ENCODE measurements at places on chromosomes 5 and 9.
A peak's percentile ranks its signal among the peaks of the same experiment; 100 is the strongest.

GRCh38 chr9:129107651-129108050 is 2.9 kb downstream of the CRAT start:
- DNase-seq = no peak

GRCh38 chr5:157271740-157272271 is 5.9 kb downstream of the CYFIP2 start:
- no peak for DNase-seq

DNA sequence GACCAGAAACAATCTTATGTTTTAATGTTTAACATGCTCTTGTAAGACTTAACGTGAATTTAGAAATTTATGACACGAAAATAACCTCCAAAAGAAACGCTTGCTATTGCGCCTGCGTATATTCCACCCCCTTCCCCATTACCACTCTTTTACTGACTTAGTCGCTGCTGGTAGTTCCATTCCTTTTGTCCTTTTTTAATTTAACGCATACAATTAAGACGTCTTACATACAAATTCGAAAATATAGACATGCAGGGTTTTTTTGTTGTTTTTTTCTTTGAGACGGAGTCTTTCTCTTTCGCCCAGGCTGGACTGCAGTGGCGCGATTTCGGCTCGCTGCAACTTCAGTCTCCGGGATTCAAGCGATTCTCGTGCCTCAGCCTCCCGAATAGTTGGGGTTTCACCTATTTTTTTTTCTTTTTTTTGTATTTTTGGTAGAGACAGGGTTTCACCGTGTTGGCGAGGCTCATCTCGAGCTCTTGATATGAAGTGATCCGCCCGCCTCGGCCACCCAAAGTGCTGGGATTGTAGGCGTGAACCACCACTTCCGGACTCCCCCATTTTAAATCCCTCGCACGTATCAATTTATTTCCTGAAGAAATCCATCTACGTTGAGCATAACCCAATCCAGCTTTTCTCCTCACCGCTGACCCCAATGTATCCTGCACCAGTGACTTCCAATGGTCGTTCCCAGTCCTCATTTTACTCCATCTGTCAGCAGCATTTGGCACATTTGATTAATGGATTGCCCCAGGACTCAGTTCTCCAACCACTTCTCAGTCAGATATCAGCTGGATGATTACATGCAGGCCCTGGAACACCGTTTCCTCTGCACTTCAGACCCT is 684 bp upstream of the MED7 start:
- DNase-seq = no peak

DNA sequence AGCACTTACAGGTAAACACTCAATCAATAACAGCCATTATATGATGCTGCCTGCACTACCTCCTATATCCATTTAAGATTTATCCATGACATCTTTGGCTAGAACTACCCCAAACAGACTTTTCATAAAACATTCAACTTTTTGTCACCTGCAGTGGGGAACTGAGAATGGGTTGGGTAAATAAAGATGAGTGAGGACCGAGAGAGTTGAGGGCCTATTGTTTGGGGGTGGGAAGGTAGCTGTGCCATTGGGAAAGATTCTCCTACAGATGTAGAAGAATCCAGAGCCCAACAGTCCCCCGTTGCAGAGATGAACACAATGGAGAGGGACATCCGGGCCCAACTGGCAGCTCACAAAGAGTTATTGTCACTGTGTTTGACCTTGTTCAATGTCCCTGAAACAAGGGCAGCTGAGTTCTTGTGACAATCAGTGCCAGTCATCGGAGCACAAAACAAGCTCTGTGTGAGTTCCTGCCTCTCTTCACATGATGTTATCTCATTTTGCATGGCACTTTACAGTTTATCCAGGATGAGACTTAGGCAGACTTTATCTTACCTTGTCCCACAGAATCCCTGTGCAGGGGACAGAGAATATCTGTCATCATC is 11.5 kb upstream of the SLC31A2 start:
- DNase-seq = no peak

DNA sequence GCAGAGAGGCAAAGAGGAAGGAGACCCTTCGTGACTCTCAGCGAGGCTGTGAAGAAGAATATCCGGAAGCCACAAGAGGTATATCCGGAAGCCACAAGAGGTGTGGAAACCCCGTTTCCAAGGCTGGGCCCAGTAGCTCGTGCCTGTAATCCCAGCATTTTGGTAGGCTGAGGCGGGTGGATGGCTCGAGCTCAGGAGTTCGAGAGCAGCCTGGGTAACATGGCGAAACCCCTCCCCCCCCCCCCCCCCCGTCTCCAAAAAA is 612 bp upstream of the BBLN start:
- peak; percentile 49 for DNase-seq

DNA sequence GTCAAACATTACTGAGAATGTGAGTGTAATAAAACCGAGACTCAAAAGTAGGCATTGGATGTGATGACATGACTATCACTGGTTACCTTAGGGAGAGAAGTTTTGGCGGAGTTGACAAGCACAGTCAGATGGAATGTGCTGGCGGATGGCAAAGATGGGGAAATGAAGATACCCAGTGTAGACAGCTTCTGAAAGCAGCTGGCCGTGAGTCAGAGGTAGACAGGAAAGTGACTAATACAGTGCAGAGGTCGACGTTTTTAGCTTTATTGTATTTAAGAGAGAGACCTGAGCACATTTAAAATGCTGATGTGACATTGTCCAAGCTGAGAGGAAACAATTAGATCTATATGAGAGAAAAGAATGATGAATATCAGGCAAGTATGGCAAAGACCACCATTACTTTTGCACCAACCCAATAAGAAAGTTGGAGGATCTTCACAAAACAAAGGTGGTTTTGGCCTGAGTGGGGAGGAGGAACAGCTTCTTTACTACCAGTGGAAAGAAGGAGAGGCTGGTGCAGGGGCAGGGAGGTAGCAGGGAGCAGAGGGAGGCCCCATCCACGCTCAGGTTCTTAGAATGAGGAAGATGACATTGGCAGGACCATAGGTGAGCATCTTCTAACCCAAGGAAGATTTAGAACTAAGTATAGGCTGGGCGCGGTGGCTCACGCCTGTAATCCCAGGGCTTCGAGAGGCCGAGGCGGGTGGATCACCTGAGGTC is 36.7 kb upstream of the KCNIP1 start:
- DNase-seq = no peak
